ENCODE measurements at places on chromosomes 5 and 9.

- no peak for DNase-seq
Observed at GRCh38 chr9:14260101-14260500, 53.8 kb downstream of the NFIB start.

- DNase-seq = no peak
Observed at GRCh38 chr9:111187376-111187775, 142.6 kb downstream of the OR2K2 start.

GRCh38 chr5:6506611-6507010, 58.0 kb downstream of the UBE2QL1 start:
- no peak for DNase-seq

GRCh38 chr5:65926276-65926783, at the start of gene ERBIN:
ERBIN (plus strand) TSS chr5:65926575; CDS start chr5:65992719, 66,144 bp downstream.
- peak; percentile 74 for DNase-seq

DNA sequence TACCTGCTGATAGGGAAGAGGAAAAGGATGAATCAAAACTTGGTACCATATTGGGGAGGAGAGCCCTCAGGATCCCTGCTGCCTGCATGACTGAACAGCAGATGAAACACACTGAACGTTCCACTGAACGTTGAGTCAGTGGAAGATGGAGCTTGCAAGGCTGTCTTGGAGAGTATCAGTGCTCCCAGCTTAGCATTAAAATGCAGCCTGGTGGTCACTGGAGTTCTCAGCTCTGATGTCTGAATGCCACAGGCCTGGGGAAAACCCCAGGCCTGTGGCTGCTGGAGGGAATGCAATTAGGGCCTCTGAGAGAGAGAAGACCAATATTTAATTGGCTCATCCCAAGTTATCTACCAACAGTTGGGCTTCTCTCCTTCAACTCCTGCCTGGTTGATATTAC, 54.5 kb downstream of the PDE4D start:
- DNase-seq = no peak

GRCh38 chr5:112136773-112137172, 282.3 kb downstream of the EPB41L4A start:
- no peak for DNase-seq

GRCh38 chr5:54696346-54696745, 178.8 kb downstream of the SNX18 start:
- no peak for DNase-seq

DNA sequence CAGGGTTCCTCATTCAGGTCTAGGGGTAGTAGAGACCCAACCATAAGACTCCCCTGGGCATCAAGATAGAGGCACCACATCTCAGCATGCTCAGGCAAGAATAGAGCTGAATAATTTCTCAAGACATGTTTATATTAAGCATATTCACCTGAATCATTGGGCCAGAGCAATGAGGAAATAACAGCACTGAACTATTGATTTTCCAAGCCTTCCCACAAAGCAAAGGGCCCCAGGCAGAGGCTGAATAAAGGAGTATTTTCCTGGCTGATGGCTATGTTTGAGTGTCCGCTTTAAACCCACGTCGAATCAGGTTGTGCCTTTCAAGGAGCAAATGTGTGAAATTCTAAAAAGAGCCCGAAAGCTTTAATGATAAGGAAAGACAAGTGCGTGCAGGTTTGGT, 129.2 kb downstream of the HSD17B3 start:
- DNase-seq = no peak

- no peak for DNase-seq
Observed at GRCh38 chr9:134996591-134997530, 79.1 kb upstream of the FCN1 start.

DNA sequence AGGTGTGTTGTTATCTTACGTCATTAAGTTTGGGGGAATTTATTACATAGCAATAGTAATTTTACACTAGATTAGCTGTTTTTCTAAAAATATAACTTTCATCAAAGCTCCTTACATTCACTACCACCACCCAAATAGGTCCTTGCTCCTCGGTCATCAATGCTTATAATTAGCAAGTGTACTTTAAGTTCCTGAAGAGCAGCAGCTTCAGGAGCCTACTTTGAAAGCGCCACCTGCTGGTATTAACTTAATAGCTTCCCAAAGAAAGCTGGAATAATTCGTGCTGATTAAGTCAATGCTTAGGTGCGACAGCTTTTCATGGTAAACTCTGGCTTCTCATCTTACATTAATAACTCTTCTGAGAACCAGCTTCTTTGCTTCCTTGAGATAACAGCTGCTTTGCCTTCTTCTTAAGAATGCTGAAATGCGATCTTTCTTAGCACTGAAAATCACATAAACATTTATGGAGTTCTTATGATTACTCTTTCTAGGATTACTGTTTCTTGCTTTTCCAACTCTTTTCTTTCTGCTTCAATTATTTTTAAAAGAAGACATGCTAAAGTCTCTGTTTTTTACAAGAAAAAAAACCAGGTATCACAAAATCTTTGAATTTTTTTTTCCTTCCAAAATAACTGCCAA, 10.0 kb upstream of the C5 start:
- no peak for DNase-seq

- no peak for DNase-seq
Observed at GRCh38 chr9:107174441-107174840, 108.6 kb upstream of the RAD23B start.

DNA sequence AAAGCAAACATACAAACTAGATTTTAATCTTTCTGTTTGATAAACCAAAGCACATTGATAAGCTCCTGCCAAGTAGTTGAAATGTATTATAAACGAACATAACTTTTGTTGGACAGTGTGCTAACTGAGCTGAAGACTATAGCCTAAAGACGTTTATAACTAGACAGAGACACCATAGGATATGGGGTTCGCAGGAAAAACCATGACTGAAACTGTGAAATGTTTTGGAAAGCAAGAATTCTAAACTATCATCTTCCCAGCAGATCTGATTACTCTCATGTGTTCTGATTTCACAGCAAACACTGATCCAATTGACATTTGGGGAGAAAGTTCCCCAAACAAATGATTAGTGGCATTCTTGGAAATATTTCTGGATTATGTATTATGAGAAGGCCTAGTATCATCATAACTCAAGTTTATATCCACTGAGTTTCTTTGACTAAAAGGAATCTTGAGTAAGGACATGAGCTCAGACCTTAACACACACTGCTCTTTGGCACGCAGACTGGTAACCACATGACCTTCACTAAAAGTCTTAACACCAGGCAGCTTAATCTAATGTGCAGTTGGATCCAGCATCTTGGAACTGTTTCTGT, 375.2 kb downstream of the ZNF608 start:
- DNase-seq = no peak

DNA sequence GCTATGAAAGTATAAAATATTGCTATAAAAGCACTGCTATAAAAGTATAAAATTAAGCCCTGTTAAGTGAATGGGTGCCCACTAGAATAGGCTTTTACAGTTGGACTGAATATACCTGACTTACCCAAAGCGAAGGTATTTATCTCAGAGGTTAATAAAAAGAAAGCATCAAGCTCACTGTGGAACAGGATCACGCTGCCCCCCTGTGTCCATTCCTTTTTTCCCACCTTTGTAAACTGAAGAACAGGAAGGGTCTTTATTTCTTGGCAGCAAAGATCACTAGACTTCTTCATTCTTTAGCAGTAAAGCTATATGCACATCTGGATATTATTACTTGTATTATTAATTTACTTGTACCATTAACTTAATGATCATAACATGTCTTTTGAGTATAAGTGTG, 22.1 kb upstream of the PLPP6 start:
- peak; percentile 55 for DNase-seq

DNA sequence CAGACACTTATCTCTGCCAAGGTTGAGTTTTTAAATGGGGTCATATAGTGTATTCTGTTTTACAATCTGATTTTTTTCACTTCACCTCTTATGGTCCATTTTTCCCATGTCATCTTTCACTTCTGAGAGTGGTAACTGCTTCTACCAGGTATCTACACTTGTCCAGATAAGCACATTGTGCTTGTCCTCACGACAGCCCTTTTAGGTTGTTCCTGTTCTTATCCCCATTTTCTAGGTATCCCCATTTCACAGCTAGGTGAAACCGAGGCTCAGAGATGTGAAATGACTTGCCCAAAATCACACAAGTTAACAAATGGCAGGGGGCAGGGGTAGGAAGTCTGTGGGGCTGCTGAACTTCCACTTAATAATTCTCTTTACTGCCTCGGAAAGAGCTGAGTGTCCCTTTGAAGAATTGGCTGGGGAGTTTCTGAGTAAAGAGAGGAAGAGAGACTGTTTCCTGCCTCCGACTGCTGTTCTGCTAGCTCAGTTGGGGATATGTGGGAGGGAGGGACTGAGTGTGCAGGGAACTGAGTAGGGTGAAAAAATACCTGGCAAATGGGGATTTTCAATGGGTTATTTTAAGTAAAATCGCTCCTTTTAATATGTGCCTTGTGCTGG, 255.4 kb downstream of the GRIA1 start:
- no peak for DNase-seq

- no peak for DNase-seq
Observed at GRCh38 chr9:125494653-125494915, 212.4 kb downstream of the MAPKAP1 start.

DNA sequence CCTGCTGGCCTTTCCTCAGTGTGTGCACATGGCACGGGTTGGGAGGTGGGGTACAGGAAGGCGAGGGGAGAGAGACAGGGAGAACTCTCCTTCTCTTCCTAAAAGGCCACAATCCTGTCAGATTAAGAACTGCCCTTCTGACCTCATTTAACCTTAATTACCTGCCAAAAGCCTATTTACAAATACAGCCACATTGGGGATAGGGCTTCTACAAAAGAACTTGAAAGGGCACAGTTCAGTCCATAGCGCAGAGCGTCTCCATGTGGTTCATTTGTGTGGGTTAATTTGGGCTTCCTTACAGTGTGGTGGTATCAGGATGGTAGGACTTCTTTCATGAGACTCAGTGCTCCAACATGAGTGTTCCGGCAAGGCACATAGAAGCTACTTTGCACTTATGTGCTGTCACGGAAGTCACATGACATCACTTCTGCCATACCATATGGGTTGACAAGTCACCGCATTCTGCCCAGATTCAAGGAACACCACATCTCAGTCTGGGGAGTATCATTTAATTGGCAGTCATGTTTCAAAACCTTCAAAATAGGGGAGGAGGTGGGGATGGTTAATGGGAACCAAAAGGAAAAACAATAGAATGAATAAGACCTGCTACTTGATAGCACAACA, 46.8 kb downstream of the NLN start:
- DNase-seq = no peak

DNA sequence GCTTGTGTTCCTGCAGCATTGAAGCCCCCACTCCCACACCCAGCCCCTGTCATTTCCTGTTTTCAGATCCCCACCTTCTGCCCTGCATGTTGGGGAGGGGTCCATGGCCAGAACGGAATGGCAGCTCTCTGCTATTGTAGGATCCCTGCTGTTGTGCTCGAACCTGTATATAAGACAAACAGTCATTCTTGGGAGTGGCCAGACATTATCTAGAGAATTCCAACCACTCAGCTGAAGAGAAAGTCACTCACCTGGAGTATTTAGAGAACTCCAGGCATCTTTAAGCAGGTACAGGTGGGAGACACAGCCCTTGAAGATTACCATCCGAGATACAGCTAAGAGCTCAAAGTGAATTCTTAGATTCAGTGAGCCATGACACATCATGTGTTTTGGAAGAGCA, 96.1 kb downstream of the C9orf152 start:
- DNase-seq = no peak

DNA sequence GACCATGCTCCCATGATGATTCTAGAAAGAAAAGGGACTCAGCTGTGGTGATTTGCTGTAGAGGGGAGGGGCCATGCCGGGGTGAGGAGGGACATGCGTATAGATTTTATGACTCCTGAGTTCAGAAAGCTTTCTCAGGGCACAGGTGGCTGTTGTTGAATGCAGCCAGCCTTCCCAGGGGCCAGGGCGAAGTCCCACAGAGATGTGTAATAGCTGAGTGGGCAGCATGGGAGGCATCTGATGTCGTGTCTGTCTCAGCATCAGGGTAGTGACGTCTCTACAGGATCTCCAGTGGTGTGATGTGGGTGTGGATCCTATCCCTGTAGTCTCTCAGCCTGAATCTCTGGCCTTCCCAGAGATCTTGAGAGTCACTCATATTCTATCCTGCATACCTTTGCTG, 7.8 kb upstream of the BOD1 start:
- DNase-seq = no peak

- no peak for DNase-seq
Observed at GRCh38 chr9:90204128-90204831, 438.3 kb downstream of the DIRAS2 start.

- no peak for DNase-seq
Observed at GRCh38 chr9:95261890-95262289, 55.6 kb downstream of the FANCC start.

DNA sequence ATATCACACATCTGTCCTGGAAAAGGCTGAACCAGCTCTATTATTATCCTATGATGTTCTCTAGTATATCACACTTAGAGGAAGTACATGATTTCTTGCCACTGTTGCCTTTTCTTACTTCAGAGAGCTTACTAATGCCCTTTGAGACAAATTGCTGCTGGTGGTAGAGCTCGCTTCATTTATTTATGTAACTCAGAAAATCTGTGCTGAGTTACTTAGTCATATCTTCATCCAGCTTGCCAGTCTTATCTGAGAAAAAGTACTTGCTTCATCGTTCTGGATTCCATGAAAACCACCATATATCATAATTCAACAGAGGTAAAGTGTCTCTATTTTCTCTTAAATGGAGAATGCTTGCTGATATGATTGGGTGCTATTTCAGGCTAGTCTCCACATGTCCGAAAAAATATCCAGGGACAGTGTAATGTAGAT, 26.6 kb downstream of the PTPDC1 start:
- DNase-seq = no peak

DNA sequence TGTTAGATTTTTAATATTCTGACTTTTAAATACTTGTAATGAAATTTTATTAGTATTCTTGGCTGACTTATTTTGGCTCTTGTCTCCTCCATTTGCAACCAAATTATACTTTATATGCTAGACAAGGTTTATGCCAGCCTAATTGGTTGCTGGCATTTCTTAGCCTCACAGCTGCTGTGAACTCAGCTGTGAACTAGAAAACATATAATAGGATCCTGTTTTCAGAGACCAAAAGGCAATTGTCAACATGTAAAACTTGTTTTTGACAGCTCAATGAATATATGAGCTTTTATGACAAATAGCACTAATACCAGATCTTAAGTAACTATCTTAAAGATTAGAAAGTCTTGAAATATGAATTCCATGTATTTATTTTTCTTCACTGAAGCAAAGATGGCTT, 25.9 kb downstream of the KIF2A start:
- no peak for DNase-seq

GRCh38 chr5:4015709-4016108, 420.1 kb downstream of the IRX1 start:
- DNase-seq = no peak

DNA sequence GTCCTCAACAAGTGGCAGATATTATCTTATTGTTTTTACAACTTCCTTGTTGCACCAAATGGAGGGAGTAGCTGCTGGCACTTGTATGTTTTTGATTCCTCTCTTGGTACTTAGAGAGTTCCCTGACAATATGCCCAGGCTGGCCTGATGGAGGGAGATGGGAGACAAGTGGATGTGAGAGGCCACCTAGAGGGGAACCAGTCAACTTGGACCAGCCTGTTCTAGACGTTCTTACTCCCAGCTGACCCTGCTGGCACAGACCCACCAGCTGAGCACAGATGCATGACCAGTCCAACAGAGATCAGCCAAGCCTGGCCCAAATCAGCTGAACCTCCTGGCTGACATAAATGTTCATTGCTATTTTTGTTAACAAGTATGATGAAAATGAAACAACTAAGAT, 60.9 kb upstream of the GDNF start:
- DNase-seq = no peak

- DNase-seq = peak; percentile 26
Observed at GRCh38 chr5:16178745-16179372, 732 bp downstream of the MARCHF11 start.
